ENCODE measurements at places on chromosomes 7 and 10. TPM values are rescaled to one million over a fixed set of nuclear protein-coding genes. Genes with fewer than 3 reads are reported as not detected.

DNA sequence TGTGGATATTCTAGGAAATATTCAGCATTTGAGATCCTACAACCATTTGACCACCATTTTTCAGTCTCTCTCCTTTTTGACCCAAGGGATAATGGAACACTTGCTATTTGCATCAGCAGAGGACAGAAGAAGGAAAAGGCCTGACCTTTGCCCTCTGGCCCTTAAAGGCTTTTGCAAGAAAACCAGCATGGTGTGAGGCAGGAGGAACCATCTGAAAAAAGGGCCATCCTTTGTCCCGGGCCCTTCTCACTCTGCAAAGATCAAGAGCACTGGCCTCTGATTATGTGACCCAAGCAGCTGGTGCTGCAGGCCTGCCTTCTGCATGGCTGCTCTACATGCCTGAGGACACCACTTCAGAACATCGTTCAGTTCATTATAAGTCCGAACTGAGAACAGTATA lies 133.3 kb upstream of the STK17A start:
- no peak overlapping the region for H3K4me3 ChIP-seq
- H3K27ac ChIP-seq: no peak overlapping the region
- H3K27me3 ChIP-seq: no peaks in the 10 kb centered on the region
- no peaks in the 10 kb centered on the region for H3K36me3 ChIP-seq

DNA sequence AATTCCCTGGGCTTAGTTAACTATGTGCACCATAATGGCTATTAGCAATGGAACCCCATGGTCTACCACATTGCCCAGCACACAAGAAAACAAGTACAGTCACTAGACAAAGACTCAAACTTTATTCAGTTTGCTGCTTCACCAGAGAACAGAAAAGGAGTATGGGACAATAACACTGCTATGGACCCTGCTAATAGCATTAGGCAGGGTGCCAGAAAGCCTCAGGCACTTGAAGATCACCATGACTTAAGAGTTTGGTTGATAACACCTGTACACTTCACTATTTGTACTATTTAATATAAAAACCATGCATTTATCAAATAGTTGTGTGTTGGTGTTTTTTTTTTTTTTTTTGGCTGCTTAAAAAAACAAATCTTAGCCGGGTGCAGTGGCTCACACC lies 159.6 kb downstream of the KMT2E start:
- H3K27me3 ChIP-seq: no peaks in the 10 kb centered on the region
- no peaks in the 10 kb centered on the region for H3K36me3 ChIP-seq
- H3K4me3 ChIP-seq: no peak overlapping the region
- no peak for DNase-seq

DNA sequence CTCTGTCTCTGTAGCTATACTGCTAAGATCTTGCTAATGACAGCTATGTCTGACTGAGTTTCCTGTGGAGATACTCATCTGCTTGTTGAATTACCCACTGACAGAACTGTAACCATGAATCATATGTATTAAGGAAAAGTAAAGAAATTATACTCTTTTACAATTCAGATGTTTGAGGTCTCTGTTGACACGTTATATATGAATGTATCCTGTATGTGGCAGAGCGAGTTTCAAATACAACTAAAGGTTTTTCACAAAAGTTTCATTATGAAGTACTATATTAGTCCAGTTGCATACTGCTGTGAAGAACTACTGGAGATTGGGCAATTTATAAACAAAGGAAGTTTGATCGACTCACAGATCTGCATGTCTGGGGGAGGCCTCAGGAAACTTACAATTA lies 232.5 kb downstream of the CDK14 start:
- H3K4me3 ChIP-seq: no peak overlapping the region
- no peak overlapping the region for H3K27ac ChIP-seq
- peaks cover 5% of the 10 kb centered on the region for H3K4me1 ChIP-seq
- H3K36me3 ChIP-seq: no peaks in the 10 kb centered on the region
- no peak for DNase-seq
- no peaks in the 10 kb centered on the region for H3K27me3 ChIP-seq

- no peaks in the 10 kb centered on the region for H3K27me3 ChIP-seq
- no peak overlapping the region for H3K27ac ChIP-seq
- no peaks in the 10 kb centered on the region for H3K4me1 ChIP-seq
- DNase-seq: no peak
These were observed 380.9 kb downstream of the GATA3 start for GRCh38 chr10:8435186-8436055.

DNA sequence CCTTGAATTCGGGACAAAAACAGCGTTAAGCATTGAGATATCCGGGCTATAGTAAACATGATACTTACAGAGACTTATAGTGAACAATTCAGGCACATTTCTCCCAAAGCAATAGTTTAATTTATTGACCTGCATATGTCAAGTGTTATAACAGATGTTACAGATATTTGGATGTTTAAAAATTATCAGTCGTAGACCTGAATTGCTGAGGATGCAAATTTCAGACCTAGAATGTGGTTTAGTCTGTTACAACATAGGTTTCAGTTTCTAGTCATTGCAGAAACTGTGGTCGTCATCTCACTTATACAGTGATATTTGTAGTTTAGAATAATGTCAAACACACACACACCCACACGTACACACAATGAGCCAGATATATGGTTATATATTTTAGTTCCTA lies 85.2 kb downstream of the VTI1A start:
- H3K4me3 ChIP-seq: no peak overlapping the region
- H3K4me1 ChIP-seq: peaks cover 1% of the 10 kb centered on the region
- H3K27ac ChIP-seq: no peak overlapping the region
- no peak for DNase-seq

DNA sequence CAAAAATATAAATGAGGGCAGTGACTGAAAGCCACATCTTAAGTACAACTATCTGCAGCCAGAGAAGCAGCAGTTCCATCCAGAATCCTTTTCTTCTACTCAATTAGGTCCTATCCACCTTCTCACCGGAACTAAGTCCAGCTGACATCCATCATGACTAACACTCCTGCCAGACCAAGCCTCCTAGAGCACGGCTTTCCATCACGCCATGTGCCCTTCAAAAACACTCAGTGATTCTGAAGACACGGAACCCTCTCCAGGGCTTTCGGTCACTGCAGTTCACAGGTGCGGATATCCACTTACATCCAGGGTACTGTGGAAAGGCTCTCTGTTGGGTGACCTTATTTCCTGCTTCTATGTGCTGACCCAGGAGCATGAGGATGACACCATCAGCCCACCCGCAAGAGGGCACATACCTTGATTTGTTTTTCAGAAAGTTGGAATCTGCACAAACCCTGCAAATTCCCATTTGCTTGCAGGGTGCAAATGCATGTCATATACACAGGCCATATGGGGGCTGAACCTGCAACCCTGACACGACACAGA lies 64.3 kb downstream of the FAM171A1 start:
- no peak for DNase-seq
- H3K27me3 ChIP-seq: no peaks in the 10 kb centered on the region
- no peak overlapping the region for H3K27ac ChIP-seq
- no peaks in the 10 kb centered on the region for H3K36me3 ChIP-seq
- H3K4me1 ChIP-seq: peaks cover 2% of the 10 kb centered on the region

DNA sequence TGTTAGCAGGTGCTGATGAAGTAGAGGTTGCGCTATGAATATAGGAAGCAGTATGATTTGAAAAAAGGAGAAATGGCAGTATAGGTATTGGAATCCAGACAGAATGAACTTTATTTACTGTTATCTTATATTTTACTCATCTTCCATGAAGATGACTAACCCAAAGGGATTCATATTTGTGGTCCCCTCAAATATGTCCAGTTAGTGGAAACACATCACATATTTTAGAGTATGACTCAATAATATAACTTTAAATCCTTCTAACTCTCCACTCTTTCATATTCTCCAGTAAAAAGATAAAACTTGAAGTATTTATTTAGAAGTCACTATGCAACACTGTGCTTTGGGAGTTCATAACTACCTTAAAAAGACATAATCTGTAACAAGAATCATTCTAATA lies 286.5 kb upstream of the LRRTM3 start:
- H3K4me1 ChIP-seq: no peaks in the 10 kb centered on the region
- no peak overlapping the region for H3K27ac ChIP-seq
- H3K4me3 ChIP-seq: no peak overlapping the region
- H3K36me3 ChIP-seq: no peaks in the 10 kb centered on the region
- DNase-seq: no peak

Gene NPM3
- 32.1 TPM for total RNA-seq

Gene FRMD4A
- 12.0 TPM for total RNA-seq

Gene VPS26A
- 44.9 TPM for total RNA-seq

Gene CFTR
- 2.0 TPM for total RNA-seq

Gene TMEM26
- total RNA-seq: 1.1 TPM

Gene SPDYE6
- not detected for total RNA-seq

Gene COL13A1
- total RNA-seq: 0.48 TPM

Gene PNLIPRP2
- total RNA-seq: 0.15 TPM

Gene INMT
- total RNA-seq: 0.99 TPM
